Effector CD8-positive, alpha-beta T cell (primary cell): ENCODE measurements at places on chromosomes 6 and 20.

GRCh38 chr6:136873748-136874147 lies 48.4 kb upstream of the SLC35D3 start:
- DNase-seq: no peak

DNA sequence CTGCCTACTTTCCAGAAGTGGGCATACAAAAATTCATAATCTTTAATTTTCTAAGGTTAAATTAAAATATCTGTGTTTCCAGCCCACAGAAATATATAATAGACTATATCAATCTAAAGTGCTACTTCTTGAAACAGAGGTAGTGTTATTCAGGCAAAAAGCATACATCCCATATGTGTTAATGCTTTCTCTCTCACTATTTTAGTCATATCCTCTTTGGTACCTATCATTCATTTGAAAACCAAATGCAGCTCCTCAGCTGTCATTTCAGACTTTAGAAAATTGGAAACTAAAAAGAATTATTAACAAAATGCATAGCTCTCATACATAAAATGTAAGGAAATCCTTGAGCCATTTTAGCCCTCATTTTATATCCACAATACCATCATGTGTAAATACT lies 925 bp downstream of the FHL5 start:
- no peak for DNase-seq

DNA sequence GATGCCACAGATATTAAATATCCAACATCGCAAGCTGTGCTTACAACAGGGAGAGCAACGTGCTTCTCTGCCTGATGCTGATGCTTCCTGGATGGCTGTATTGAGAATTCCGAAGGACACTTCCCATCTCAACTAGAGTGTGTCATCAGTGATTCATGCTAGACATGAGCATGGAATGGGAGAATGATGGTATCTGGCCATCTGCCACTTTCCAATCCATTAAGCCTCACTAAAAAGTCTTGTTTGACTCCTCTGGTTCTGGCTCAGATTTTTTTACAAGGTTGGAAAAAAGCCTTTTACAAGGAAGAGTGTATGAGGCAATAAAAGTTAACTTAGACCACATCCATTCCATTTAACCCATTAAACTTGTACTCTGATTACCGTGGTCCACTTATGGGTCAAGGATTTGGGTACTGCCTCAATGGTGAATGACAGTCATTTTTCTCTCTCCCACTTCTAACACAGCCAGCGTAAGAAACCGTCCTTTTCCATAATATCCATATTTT lies 265.3 kb downstream of the UST start:
- DNase-seq: no peak

DNA sequence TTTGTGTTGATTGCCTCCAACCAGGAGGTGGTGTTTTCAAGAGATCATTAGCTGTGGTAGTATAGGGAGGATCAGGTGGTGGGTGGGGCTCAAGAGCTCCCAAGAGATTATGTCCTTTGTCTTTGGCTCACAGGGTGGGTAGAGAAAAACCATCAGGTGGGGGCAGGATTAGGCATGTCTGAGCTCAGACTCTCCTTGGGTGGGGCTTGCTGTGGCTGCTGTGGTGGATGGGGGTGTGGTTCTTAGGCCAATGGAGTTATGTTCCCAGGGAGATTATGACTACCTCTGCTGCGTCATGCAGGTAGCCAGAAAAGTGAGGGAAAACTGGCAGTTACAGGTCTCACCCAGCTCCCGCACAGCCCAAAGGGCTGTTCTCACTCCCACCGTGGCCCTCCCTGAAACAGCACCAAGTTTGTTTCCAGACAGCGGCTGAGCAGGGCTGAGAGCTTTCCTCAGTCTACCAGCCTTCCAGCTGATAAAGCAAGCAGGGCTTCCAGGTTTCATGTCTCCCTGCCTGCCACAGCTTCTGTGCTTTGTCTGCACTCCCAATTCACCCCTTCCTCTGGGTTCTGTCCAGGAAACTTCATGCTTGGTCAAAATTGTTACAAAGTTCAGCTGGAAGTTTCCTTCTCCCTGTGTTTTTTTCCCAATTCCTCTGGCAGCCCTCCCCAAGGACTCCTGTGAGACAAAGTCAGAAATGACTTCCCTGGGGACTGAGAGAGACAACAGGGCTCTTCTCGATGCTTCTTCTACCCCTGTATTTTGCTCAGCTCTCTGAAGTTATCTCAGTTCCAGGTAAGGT lies 481.1 kb upstream of the MAN1A1 start:
- no peak for DNase-seq

- no peak for DNase-seq
Observed at GRCh38 chr20:10505827-10506226, 70.7 kb downstream of the SLX4IP start.

DNA sequence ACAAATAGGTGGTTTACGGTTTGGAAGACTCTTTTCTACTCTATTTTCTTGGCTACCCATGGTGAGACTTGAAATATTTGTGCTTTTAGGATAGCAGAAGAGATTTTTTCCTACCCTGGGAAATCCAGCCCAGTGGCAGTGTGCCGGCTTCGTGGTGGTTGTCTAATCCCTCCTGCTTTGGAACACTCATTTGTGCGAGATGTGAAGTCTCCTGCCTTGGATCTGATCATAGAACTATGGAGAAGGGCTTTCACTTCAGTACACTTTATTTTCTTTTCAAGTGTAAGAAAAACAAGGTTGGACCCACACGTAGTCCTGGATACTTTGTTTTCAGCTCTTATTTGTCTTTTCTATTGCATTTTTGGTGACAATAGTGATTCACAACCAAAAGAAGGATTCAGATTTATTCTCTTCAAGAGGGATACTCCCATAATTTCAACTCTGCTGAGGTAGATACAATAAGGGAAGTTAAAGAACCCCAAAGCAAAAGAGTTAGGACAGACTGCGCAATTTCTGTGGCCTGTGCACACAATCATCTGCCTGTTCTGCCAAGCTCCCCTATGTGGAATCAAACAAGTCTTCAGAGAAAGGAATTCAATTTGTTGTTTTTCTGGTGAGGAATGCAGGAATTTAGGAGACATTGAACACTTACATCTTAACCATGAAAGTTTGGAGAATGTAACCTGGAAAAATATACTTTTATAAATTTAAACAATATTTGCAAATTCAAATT lies 413.2 kb downstream of the GJA1 start:
- no peak for DNase-seq

GRCh38 chr20:63977739-63978276 lies 1.6 kb downstream of the SAMD10 start:
- no peak for DNase-seq

GRCh38 chr20:45470262-45470931 lies 844 bp downstream of the WFDC2 start:
- no peak for DNase-seq

GRCh38 chr6:95423331-95423730 lies 154.0 kb upstream of the MANEA start:
- no peak for DNase-seq

GRCh38 chr6:2896741-2897140 lies 6.4 kb downstream of the SERPINB9 start:
- DNase-seq: no peak

GRCh38 chr6:156780962-156781853 lies 4.0 kb downstream of the ARID1B start:
- DNase-seq: no peak

GRCh38 chr6:55941702-55942101 lies 66.3 kb upstream of the BMP5 start:
- no peak for DNase-seq

DNA sequence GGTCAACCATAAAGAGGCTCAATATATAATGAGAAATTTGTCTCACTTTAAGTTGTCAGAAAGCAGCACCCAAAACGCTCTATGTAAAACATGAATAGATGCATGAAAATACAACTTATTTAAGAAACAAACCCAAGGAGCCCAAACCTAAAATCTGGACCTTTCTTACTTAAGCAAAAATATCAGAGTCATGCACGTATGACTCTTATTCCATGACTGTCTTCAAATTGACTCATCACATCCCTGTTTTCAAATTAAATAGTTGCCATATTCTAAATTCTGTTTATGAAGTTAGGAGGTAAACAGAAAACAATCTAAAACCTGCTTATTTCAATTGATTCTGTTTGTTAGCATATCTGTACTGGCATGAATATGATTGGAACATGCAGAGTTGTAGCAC lies 42.1 kb downstream of the ANKRD6 start:
- no peak for DNase-seq
